Stimulated activated CD8-positive, alpha-beta memory T cell treated with anti-CD3 and anti-CD28 coated beads, Interleukin-15, amount 100 ng/mL, for 1 hour (primary cell): ENCODE measurements at places on chromosomes 12 and 14.

- no peak for DNase-seq
Measured at GRCh38 chr14:67385120-67385519, 25.0 kb downstream of the EIF2S1 start.

GRCh38 chr14:39232554-39233415 is 930 bp upstream of the MIA2 start:
- no peak for DNase-seq

DNA sequence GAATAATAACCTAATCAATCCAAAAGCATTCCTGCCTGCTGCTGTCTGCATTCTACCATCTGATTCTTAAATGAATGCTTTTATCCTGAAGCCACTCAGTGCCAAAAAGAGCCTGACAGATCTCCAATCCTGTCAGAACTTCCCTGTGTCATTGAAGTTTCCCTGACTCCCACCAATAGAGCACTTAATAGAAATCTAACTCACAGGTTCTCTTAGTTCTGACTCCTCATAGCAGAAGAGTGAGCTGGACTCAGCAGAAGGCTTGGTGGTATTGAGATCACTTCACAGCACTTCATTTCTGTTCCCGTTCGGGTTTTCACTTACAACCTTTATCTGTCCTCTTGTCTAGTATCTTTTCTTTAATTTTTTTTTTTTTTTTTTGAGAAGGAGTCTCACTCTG is 102.6 kb downstream of the OTOGL start:
- no peak for DNase-seq

DNA sequence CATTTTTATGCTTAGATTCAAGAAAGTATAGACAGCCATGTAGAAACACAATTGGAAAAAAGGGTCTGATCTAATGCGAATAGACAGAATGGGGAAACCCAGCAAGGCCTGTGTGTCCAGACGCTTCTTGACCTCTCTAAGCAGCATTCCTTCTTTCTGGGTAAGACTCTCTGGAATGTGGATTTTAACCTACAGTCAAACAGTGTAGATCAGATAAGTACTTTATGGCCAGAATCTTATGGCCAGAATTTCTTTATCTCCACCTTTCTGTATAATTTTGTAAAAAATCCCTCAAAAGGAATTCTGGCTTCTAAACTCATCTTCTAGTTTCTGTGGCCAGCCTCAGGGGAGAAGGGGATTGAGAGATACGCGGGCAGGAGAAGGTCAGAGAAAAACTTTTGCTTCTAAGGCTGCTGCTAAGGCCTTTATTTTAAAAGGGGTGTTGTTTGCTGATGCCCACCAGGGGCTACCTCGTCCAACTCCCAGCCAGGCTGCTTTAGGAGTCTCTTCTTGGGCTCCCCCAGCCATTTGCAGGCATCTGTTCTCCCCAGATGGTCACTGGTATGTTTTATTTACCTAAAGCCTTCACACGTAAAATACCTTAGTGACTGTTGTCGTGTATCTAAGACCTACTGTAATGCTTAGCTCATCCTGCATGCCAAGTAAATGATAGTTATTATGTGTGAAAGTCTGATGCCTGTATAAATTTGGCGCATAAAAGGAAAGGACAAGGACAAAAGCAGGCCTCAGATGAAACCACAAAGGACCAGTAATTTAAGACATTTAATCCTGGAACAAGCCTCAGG is 68.4 kb downstream of the ANO6 start:
- no peak for DNase-seq

DNA sequence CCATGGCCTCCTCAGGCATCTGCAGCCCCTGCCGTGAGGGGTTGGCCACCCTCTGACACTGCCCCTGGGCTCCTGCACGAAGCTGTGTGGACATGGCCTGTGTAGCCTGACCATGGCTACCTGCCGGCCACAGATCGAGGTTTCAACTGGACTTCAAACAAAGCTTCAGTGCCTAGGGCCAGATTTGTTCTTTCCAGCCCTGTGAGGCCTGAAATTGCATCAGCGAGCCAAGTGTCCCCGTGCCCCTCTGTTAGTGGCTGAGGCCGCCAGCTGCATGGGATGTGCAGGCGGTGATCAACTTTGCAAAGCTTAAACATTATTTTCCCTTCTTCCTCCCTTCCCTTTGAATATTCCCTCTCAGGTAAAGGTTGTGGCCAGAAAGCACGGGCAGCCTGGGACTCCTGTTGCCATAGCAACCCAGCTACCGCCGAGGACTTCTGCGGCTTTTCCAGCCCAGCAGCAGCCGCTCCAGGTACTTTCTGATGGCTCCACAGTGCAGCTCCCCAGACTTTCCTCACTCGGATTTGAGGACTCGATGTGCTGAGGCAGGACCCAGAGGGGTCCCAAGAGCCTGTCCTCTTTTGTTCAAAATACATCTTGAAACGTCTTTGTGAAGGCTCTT is 35.8 kb downstream of the DDX51 start:
- no peak for DNase-seq

- no peak for DNase-seq
Measured at GRCh38 chr12:60255044-60255443, 659.2 kb downstream of the SLC16A7 start.

- DNase-seq: no peak
Measured at GRCh38 chr12:90029317-90029716, 320.7 kb upstream of the ATP2B1 start.

GRCh38 chr12:62436164-62436503 is 30.5 kb upstream of the MON2 start:
- DNase-seq: no peak
